ENCODE measurements at places on chromosomes 5 and 9. TPM values are rescaled to one million over a fixed set of nuclear protein-coding genes. Genes with fewer than 3 reads are reported as not detected.

LRRC70 gene
- total RNA-seq: 1.2 TPM

PCDHGB1 gene
- total RNA-seq: 3.1 TPM

IL4 gene
- not detected for total RNA-seq

PRRX2 gene
- 36.1 TPM for total RNA-seq

PCDHA9 gene
- total RNA-seq: 0.49 TPM

MROH2B gene
- total RNA-seq: not detected

SPINK7 gene
- not detected for total RNA-seq

ENG gene
- total RNA-seq: 62.0 TPM

SURF1 gene
- 25.1 TPM for total RNA-seq

ECM2 gene
- 23.3 TPM for total RNA-seq

PHF24 gene
- total RNA-seq: 0.16 TPM

SLC34A1 gene
- total RNA-seq: not detected

DNAH5 gene
- total RNA-seq: under 0.01 TPM

CENPH gene
- total RNA-seq: 20.2 TPM

SLC6A18 gene
- not detected for total RNA-seq

TMEM215 gene
- not detected for total RNA-seq
